ENCODE measurements at places on chromosomes 7 and 10.
A peak's percentile ranks its signal among the peaks of the same experiment; 100 is the strongest.

DNA sequence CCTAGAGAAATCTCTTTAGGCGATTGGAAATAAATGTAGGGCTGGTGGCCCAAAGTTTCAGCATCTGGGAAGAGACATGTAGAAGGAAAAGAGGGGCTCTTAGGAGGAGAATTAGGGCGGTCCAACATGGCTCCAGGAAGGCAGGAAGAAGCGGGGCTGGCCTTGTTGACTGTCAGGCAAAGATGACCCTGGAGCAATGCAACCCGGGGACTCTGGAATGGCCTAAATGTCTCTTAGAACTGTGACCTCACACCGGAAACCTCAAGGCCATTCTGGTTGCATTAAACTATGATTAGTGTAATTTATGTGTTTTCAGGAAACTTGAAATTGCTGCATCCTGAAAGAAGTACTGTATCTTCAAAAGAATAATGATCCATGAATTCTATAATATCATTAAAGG is 66.8 kb downstream of the NRP1 start:
- no peak for DNase-seq

DNA sequence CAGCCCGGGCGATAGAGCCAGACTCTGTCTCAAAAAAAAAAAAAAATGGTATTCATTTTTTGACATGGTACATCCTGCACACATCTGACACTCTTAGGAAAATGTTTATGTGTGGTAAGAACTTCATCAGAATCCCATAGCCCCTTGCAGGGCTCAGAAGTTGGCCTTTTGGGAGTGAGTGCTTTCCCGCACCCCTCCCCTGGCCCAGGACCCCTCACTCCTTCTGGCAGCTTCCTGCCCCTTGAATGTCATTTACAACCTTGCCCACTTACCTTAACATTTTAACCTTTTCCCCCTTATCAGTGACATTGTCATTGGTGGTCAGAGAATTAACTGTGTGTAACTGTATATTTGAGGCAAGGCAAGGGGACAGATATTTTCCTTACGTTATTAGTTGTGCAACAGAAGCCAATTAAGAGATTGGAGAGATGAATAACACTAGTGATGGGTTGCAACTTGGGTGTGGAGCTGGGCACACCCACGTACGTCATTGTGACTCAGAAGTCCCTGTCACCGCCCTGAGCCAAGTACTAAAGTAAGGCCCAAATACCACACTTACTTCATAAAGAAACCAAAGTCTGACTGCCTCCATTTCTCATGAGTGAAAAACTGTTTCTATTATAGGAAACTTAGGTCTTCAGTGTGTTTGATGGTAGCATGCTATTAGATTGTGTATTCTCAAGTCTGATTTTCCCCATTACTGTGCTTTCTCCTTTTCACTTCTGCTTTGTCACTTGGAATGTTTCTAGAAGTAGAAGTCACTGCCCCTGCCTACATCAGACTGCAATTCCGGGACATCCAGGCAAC is 31.6 kb downstream of the OGDH start:
- peak; percentile 62 for DNase-seq

GRCh38 chr10:12538491-12538995 is 189.2 kb downstream of the CAMK1D start:
- no peak for DNase-seq

DNA sequence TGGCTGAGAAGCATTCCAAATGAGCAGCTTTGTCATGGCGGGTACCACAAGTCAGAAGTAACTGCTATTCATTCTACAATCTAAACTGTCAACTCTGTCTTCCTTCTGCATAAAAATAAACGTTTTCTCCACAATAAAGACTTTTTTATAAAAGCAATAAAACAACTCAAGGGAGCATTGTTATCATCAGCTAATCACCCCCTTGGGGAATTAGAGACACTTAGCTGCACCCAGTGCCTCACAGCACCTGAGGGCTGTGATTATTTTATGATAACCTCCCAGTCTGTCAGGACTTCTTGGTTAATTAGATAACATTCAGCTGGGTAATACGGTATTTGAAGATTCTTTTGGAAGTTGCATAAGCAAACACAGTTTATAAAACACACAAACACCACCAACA is 155.6 kb downstream of the PPP1R3A start:
- no peak for DNase-seq

- no peak for DNase-seq
These were observed 201.9 kb upstream of the KAT6B start for GRCh38 chr10:74624501-74624900.

DNA sequence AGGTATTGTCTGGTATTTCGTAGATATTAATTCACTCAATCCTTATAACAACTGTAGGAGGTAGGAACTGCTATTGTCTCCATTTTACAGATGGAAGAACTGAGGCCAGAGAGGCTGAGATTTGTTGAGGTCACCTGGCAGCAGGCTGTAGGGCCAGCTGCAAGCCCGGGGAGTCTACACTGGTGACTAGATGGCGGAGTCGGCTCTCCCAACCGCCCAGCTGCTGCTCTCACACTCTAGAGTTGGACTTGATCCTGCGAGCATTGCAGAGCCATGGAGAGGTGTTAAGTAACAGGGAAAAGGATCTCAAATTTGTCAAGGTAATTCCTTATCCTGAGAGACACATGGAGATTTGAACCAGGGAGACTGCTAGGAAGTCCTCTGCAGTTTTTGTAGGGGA is 124.1 kb downstream of the CAMK1D start:
- no peak for DNase-seq

- no peak for DNase-seq
These were observed 3.8 kb downstream of the TRPV6 start for GRCh38 chr7:142881586-142882337.

- DNase-seq, result no peak
These were observed 6.5 kb upstream of the TSPAN14 start for GRCh38 chr10:80447436-80448190.

- DNase-seq, result no peak
These were observed 26.3 kb downstream of the NEBL start for GRCh38 chr10:20870834-20871233.

DNA sequence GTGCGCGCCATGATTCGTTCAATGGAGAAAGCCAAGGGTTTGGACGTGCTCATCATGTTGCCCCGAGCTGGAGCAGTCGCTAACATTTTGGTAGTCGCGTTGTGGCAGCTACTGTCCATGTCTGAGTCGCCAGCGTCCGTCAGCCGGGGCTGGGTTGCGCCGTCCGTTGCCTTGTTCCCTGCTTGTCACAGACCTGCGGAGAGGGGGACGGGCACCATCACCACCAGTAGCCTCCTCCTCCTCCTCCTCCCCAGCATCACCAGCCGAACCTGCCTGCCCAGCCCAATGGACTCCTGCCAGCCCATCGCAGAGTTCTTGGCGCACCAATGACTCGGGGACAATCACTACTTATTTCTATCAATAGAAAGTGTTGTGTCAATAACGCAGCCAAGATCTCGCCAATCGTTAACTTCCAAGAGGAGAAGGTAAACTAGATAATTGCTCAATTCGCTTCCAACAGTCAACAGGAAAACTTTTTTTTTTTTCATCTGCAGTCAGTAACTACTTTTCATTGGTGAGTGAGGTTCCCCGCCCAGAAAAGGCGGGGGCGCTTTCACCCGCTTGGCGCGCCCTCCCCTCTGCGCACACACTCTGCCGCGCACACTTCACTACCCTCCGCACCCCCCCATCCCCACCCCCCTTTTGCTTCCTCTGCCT is at the start of gene FEZF1:
FEZF1 (minus strand) TSS at position 432 of the 657 bp plus-strand sequence; CDS start at position 119, 313 bp downstream.
- no peak for DNase-seq

DNA sequence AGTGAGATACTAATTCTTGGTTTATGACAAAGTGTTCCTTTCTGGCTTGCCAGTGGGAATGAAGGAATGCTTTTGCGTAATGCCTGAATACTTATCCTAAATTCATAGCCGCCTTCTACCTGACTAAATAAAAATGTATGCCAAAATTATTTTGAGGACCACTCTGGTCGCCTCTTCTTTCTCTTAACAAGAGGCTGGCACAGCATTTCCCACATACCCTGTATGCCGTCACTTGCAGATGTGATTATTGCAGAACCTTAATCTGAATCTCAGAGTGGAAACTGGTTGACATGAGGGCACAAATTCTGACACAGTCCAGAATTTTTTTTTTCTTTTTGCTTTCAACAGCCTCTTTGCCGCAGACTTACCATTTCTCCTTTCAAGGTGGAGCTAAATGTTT is 124.6 kb upstream of the GLCCI1 start:
- DNase-seq, result no peak

GRCh38 chr7:5425507-5426225 is 2.0 kb upstream of the TNRC18 start:
- no peak for DNase-seq

DNA sequence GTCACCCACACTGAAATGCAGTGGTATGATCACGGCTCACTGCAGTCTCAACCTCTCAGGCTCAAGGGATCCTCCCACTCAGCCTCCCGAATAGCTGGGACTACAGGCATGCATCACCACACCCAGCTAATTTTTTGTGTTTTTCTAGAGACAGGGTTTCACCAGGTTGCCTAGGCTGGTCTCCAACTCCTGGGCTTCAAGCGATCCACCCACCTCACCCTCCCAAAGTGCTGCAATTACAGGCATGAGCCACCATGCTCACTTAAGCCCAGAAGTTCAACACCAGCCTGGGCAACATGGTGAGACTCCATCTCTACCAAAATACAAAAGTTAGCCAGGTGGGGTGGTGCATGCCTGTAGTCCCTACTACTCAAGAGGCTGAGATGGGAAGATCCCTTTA is 33.5 kb downstream of the GDI2 start:
- no peak for DNase-seq

Measured in CD4-positive, alpha-beta T cell (primary cell).